ENCODE measurements at places on chromosomes 11 and 22.

DNA sequence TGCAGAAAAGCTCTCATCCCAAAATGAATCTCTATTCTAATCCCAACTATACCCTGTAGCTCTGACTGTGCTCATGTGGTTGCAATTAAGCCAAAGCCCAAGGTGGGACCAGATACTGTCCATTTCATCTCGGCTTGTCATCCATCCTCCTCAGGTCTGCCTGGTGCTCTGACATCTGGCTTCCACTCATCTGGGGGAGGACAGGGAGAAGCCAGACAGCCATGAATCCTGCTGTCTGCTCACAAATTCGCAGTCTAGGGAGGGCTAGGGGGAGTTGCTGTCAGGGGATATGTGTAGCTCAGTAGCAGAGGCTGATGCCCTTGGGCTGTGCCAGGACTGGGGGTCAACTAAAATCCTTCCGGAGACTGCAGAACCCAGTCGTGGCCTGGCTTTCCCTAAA, 167.1 kb downstream of the ETS1 start:
- DNase-seq, result no peak

GRCh38 chr22:22867996-22868715, 19.5 kb upstream of the IGLL5 start:
- no peak for DNase-seq

GRCh38 chr11:119167933-119168332, 592 bp upstream of the NLRX1 start:
- DNase-seq, result no peak

DNA sequence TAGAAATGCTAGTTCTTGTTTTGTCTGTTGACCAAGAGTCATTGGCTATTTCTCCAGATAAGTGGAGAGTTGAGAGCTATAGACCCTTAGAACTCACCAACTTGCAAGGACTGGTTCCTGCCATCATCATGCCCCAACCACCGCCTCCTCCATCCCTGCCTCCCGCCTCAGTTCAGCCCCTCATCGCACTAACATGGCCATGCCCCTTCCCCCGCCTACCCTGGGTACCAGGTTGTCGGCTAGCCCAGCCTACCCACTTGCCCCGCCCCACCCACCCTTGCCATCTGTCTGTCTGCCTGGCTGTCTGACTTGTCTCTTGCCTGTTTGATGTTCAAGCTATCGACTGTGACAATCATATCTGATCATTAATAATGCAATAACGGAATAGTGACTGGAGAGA, 154.1 kb downstream of the TRIM29 start:
- no peak for DNase-seq

GRCh38 chr22:47740109-47740805, 977.8 kb downstream of the TBC1D22A start:
- DNase-seq, result no peak

DNA sequence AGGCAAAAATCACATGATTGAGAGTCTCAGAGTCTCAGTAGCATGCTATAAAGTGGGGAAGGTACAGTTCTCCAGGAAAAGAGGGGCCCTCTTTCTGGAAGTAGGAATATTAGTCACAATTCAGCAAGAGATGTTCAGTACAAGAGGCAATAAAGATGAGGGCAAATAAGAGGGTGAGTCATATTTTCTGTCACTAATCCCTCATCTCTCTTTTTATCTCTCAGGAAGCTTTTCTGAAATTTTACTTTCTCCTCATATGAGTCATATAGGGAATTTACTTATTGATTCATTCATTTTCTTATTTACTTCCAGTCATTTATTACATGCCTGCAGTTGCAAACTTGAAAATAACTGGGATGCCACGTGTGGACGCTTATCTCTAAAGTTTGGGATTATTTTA, 3.4 kb upstream of the NXPE1 start:
- DNase-seq, result no peak

GRCh38 chr11:107508201-107508857, 50.7 kb upstream of the CWF19L2 start:
- no peak for DNase-seq

DNA sequence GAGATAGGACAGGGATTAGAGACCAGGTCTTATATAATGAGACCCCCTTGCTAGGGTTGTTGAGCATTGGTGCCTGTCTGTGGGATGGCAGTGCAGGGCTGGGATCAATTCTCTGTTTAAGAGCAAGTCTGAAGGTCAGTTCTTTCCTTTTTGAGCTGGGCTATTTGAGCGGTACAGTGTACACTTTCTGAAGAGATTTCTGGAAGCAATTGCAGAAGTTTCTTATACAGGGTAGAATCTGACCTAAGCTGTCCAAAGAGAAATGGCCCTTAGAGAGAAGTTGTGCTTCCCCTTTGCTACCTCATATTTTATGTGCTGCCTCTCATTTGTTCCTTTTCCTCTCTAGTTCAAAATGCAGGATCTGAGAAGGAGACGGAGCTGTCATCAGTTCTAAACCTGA, 35.8 kb downstream of the CSTPP1 start:
- no peak for DNase-seq

- DNase-seq, result no peak
These were observed 25.2 kb upstream of the MICALL1 start for GRCh38 chr22:37880668-37881440.

DNA sequence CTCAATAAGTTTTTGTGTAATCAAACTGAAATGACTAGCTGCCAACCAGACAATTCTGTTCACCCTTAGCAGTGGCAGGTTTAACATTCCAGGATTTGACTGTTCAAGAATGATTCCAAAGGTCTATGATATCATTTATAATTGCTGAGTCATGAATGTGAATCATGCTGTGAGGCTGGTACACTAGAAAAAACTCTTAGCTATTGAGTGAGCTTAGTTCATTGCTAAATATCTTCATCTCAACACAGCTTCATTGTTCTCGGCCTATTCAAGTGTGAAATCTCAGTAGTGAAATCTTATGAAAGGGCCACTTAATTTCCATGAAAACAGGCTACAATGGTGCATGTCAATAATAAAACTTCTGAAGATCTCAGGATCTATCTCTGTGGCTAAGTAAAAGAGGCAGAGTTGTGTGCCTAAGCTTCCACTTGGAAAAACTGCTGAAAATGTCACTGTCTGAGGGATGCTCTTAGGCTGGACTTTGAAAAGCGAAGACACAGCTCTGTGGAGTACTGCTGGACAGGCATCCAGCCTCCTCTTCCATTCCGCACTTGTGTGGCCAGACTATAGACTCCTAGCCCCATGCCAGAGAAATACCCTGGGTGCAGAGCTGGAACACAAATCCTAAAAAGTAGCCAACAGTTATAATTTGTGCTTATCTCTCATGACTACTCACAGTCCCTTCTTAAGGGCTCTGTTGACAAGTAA, 12.8 kb downstream of the AQP11 start:
- no peak for DNase-seq

DNA sequence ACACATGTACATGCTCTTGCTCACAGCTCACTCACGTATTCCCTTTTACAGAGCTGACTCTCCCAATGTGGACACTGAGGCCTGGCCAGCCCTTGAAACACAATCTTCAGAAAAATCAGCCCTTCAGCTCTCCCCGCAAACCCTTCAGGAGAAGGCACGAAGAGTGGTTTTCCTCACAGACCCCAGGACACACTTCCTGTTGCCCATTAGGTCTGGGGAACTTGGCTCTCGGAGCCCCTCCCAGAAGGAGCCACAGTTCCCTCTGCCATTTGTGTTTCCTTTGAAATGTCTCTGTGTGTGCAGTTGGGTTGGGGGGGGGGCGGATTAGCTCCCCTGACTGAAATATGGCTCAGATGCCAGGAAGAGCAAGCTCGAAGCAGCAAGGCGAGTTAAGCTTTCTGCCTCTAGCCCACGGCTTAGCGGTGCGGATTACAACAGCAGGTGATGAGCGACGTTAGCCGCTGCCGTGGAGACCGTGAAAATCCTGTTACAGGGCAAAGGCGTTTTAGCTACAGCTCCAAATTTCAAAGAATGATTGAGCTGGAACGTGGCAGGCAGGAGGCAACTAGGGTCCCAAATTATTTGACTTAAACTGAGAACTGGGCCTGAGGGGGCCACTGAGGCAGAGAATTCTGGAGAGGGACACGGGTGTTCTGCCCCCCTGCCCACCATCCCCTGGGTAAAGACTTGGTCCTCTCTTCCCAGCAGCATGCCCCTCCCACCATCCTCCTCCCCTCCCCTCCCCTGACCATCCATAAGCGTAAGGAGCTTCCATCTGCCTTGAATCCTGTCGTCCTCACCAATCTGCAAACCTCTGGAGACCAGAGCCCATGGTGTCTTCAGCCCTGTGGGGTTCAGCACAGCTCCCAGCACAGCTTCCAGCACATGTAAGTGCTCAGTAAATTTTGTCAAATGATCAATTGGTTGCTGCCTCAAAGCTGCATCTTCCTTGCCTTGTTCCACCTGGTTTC, 598.6 kb downstream of the BUD13 start:
- no peak for DNase-seq

GRCh38 chr11:100920593-100920992, 209.0 kb downstream of the PGR start:
- no peak for DNase-seq

DNA sequence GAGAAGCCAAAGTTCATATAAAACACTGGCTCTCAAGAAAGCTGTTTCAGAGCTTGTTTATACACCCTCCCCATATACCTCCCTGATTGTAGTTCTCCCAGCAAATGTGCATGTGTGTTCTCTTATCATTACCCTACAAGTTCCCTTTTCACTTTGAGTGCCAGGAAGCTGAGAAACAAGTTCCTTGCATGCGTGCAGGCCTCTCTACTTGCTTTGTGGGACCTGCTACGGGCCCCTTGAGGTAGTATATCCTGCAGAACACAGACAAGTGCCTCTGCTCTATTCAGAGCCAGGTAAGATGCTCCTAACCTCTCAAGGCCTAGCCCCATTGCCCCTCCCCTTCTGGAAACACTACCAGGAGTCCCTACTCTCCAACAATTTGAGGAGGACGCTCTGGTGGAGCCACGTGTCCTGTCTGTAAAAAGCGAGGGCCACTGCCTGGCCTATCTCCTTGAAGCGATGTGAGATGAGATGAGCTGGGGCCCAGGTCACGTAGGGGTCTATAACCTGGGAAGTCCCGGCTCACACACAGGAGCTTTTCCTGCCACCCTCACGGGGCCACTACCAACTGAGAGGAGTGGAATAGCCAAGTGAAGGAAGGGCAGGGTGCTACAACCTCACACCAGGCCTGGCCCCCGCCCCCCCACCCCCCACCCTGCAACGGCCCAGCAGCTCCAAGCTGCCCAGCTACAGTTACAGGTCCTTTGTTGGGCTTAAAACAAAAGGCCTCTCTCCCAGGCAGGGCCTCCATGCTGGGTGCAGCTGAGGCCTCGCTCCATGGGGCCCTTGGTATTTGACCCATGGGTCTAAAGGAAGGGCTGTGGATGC, 2.6 kb upstream of the ATP5MGL start:
- no peak for DNase-seq

GRCh38 chr11:120710354-120711131, 199.0 kb downstream of the GRIK4 start:
- DNase-seq, result no peak

GRCh38 chr11:100791103-100791502, 104.0 kb downstream of the ARHGAP42 start:
- DNase-seq, result no peak

- no peak for DNase-seq
These were observed 830.4 kb upstream of the FAT3 start for GRCh38 chr11:91394073-91394726.
